Mesendoderm (in vitro differentiated cells): ENCODE measurements at places on chromosomes 2 and 18.
A peak's percentile ranks its signal among the peaks of the same experiment; 100 is the strongest.

GRCh38 chr2:54962511-54962910 is 87.7 kb downstream of the RTN4 start:
- no peak overlapping the region for H3K27ac ChIP-seq
- H3K4me1 ChIP-seq = peaks cover 6% of the 10 kb centered on the region
- no peak overlapping the region for H3K4me3 ChIP-seq
- H3K27me3 ChIP-seq = no peaks in the 10 kb centered on the region

DNA sequence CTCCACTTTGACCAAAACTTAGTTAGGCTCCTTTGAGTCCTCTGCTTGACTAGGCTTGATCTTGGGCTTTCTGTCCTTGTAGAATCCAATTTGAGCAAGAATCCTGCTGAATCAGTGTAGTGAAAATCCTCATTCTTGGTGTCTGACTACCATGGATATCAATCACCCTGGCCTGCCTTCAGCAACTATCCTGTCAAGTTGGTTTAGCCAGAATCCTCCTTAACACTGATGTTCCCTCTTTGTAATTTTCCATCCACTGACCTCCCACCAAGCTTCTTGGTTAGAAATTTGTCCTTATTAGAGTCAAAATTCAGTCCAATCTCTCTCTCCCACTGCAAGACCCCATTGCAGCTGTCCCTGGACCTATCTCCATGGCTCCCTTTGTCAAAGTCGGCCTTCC is 494 bp upstream of the RBM45 start:
- H3K27me3 ChIP-seq = no peaks in the 10 kb centered on the region
- no peak overlapping the region for H3K4me3 ChIP-seq
- H3K36me3 ChIP-seq = no peaks in the 10 kb centered on the region
- DNase-seq = no peak
- no peaks in the 10 kb centered on the region for H3K4me1 ChIP-seq
- H3K27ac ChIP-seq = no peak overlapping the region

DNA sequence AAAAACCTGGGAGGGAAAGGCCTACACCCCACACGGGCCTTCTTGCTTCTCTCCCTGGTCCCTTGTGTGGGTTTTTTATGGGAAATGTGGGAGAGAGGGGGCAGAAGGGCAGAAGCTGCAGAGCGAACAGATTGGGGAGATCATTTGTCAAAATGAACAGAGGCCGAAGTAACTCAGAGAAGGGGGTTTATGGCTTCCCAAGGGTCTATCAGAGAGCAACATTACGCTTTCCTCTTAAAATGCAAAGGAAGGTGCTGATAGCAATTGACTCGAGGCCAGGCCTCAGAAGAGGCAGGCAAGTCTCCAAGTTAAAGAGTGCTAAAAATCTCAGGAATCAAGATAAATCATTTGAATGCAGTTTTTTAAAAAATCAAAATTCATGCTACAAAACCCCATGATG is 101.5 kb downstream of the SGPP2 start:
- DNase-seq = no peak
- H3K4me1 ChIP-seq = no peaks in the 10 kb centered on the region
- no peak overlapping the region for H3K27ac ChIP-seq
- H3K4me3 ChIP-seq = no peak overlapping the region
- H3K36me3 ChIP-seq = no peaks in the 10 kb centered on the region

- no peaks in the 10 kb centered on the region for H3K27me3 ChIP-seq
- no peak overlapping the region for H3K4me3 ChIP-seq
- H3K4me1 ChIP-seq = no peaks in the 10 kb centered on the region
Measured at GRCh38 chr2:196565106-196565765, 74.3 kb upstream of the CCDC150 start.

DNA sequence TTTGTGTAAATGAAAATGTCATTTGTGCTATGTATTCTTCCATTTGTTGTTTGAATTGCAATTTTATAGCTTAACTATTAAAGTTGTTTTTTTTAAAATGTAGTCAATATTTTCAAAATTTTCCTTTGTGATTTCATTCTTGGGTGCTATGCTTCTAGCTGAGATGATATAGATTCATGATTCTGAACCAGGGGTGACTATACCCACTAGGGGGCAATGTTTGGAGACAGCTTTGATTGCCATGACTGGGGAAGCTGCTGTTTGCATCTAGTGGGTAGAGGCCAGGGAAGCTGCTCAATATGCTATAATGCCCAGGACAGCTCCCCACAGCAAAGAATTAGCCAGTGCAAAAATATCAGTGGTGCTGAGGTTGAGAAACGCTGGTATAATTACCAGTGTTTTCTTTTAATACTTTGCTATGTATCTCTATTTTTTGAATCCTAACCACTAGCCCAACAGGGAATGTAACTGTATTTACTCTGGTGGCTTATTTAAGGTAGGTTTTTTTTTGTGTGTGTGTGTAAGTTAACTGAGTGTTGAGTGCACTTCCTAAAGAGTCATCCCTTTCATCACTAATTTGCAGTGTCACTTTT is 99.7 kb downstream of the MEP1B start:
- H3K27ac ChIP-seq = no peak overlapping the region
- DNase-seq = peak; percentile 82
- no peaks in the 10 kb centered on the region for H3K4me1 ChIP-seq
- peaks cover 1% of the 10 kb centered on the region for H3K36me3 ChIP-seq
- H3K27me3 ChIP-seq = no peaks in the 10 kb centered on the region
- no peak overlapping the region for H3K4me3 ChIP-seq

DNA sequence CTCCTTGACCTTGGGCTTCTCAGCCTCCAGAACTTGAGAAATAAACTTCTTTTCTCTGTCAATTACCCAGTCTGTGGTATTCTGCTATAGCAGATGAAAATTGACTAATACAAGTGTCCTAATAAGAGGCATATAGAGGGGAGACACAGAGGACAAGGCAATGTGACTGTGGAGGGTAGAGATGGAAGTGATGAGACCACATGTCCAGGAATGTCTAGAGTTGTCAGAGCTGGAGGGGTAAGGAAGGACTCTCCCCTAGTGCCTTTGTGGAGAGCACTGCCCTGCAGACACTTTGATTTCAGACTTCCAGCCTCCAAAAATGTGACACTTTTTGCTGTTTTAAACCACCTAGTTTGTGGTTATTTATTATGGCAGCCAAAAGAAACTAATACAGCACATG is 74.4 kb downstream of the ACKR3 start:
- H3K27me3 ChIP-seq = no peaks in the 10 kb centered on the region
- H3K4me1 ChIP-seq = no peaks in the 10 kb centered on the region
- no peak overlapping the region for H3K4me3 ChIP-seq
- no peaks in the 10 kb centered on the region for H3K36me3 ChIP-seq
- DNase-seq = no peak

DNA sequence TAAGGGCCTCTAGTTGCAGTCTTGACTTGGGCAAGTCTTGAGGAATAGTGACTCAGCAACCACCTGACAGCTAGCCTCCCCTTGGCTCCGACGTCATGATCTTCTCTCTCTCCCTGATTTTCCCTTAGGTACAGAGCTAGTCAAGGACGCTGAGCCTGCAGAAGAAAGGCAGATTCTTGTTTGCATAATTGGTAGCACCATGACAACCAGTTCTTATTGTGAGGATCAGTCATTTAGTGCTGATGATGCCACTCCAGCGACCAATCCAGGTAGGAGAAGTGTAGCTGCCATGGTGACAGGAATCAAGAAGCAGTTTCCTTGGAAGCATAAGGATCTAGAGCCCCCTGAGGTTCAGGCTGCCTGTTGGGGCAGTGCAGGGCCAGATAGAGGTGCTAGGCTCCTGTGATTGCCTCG is 2.8 kb upstream of the RESP18 start:
- peaks cover 15% of the 10 kb centered on the region for H3K27me3 ChIP-seq
- no peak overlapping the region for H3K27ac ChIP-seq
- DNase-seq = peak; percentile 83

- H3K27me3 ChIP-seq = no peaks in the 10 kb centered on the region
- H3K36me3 ChIP-seq = no peaks in the 10 kb centered on the region
- no peak overlapping the region for H3K4me3 ChIP-seq
- H3K4me1 ChIP-seq = peaks cover 6% of the 10 kb centered on the region
Measured at GRCh38 chr2:113174376-113174750, 592 bp downstream of the PSD4 start.

GRCh38 chr2:203948733-203949132 is 12.2 kb downstream of the ICOS start:
- H3K4me3 ChIP-seq = no peak overlapping the region
- no peak overlapping the region for H3K27ac ChIP-seq
- no peaks in the 10 kb centered on the region for H3K27me3 ChIP-seq
- no peaks in the 10 kb centered on the region for H3K36me3 ChIP-seq
- no peaks in the 10 kb centered on the region for H3K4me1 ChIP-seq
- DNase-seq = no peak

DNA sequence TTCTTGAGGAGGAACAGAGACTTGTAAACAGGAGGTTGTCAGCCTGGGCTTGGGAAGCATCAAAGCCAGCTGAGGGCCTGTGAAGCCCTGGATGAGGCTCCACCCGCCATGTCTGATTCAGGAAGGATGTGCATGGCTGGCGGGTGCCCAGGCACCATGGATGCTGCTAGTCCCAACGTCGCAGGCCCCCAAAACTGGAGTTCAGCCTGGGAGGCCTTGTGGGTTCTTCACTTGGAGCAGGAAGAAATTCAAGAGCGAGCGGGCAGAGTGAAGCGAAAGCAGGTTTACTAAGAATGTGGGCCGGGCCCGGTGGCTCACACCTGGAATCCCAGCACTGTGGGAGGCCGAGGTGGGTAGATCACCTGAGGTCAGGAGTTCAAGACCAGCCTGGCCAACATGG is 12.1 kb upstream of the PXDN start:
- no peak for DNase-seq
- H3K27me3 ChIP-seq = no peaks in the 10 kb centered on the region

- no peaks in the 10 kb centered on the region for H3K36me3 ChIP-seq
- DNase-seq = peak; percentile 92
- no peak overlapping the region for H3K27ac ChIP-seq
- no peaks in the 10 kb centered on the region for H3K27me3 ChIP-seq
- no peak overlapping the region for H3K4me3 ChIP-seq
Measured at GRCh38 chr2:119126650-119127049, 31.9 kb downstream of the C1QL2 start.

GRCh38 chr18:68796936-68797690 is 767 bp upstream of the CCDC102B start:
- no peak overlapping the region for H3K4me3 ChIP-seq
- H3K27ac ChIP-seq = no peak overlapping the region
- no peaks in the 10 kb centered on the region for H3K27me3 ChIP-seq
- H3K4me1 ChIP-seq = no peaks in the 10 kb centered on the region
- peak; percentile 41 for DNase-seq

- no peak overlapping the region for H3K4me3 ChIP-seq
- H3K27ac ChIP-seq = no peak overlapping the region
- H3K36me3 ChIP-seq = no peaks in the 10 kb centered on the region
- no peaks in the 10 kb centered on the region for H3K27me3 ChIP-seq
- DNase-seq = no peak
- H3K4me1 ChIP-seq = no peaks in the 10 kb centered on the region
Measured at GRCh38 chr18:67621049-67621713, 104.7 kb upstream of the DSEL start.

- H3K27ac ChIP-seq = no peak overlapping the region
- H3K27me3 ChIP-seq = no peaks in the 10 kb centered on the region
- no peaks in the 10 kb centered on the region for H3K4me1 ChIP-seq
- no peaks in the 10 kb centered on the region for H3K36me3 ChIP-seq
Measured at GRCh38 chr18:34972765-34973414, 68.3 kb upstream of the MAPRE2 start.

GRCh38 chr2:241808721-241809382 is at the start of gene NEU4:
Gene NEU4, plus strand, starts transcription at chr2:241809193. Its CDS starts 5,292 bp downstream, at chr2:241814485.
- H3K27ac ChIP-seq = peak within 1 kb of the TSS; percentile 1
- H3K27me3 ChIP-seq = no peaks in the 10 kb centered on the region
- no peak within 1 kb of the TSS for H3K4me3 ChIP-seq
- peaks cover 6% of the 10 kb centered on the region for H3K4me1 ChIP-seq
- DNase-seq = peak; percentile 46
- H3K36me3 ChIP-seq = no peaks in the 10 kb centered on the region

- no peak overlapping the region for H3K4me3 ChIP-seq
- no peak for DNase-seq
- H3K36me3 ChIP-seq = no peaks in the 10 kb centered on the region
- H3K4me1 ChIP-seq = no peaks in the 10 kb centered on the region
- H3K27ac ChIP-seq = no peak overlapping the region
- H3K27me3 ChIP-seq = no peaks in the 10 kb centered on the region
Measured at GRCh38 chr2:240881913-240882312, 13.3 kb downstream of the AGXT start.

DNA sequence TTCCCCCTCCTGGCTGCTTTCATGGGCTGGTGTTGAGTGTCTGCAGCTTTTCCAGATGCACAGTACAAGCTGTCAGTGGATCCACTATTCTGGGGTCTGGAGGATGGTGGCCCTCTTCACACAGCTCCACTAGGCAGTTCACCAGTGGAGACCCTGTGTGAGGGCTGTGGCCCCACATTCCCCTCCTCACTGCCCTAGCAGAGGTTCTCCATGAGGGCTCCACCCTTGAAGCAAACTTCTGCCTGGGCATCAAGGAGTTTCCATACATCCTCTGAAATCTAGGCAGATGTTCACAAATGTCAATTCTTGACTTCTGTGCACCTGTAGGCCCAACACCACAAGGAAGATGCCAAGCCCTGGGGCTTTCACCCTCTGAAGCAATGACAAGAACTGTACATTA is 1386.2 kb upstream of the ACVR2A start:
- H3K4me3 ChIP-seq = no peak overlapping the region
- H3K27me3 ChIP-seq = no peaks in the 10 kb centered on the region
- no peak for DNase-seq
- no peaks in the 10 kb centered on the region for H3K36me3 ChIP-seq
- H3K4me1 ChIP-seq = no peaks in the 10 kb centered on the region

DNA sequence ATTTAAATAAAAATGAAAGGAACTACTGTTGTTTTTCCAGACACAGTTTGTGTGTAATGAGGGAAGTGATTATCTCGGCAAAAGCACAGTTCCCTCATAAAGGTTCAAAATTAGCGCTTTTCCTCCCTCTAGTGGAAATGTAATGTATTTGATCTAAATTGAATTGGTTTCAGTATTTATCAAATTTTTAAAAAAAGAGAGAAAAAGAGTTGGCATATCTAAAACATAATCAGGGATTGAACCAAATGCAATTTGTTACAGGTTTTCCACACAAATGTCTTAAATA is 37.5 kb downstream of the CMPK2 start:
- H3K36me3 ChIP-seq = no peaks in the 10 kb centered on the region
- H3K4me3 ChIP-seq = no peak overlapping the region
- peak; percentile 47 for DNase-seq
- H3K27me3 ChIP-seq = no peaks in the 10 kb centered on the region
- no peak overlapping the region for H3K27ac ChIP-seq

DNA sequence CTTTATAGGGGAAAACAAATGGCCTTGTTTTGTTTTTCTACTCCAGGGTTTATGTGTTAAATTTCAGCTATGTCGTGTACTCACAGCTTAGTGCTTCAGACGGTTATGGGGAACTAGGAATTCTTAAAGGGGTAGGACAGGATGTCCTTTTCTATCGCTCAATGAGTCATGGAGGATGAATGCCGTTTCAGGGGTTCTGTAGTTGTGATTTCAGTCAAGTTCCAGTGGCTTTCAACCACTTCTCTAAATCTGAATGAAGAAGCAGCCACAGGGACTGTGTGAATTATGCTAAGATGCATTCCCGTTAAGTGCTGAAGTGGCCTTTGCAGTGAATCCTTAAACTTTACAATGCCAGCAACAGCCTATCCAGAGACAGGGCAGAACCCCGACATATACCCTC is 1231.7 kb upstream of the ZEB2 start:
- peak overlapping the region; percentile 26 for H3K27ac ChIP-seq
- no peaks in the 10 kb centered on the region for H3K27me3 ChIP-seq
- peaks cover 6% of the 10 kb centered on the region for H3K4me1 ChIP-seq
- H3K36me3 ChIP-seq = no peaks in the 10 kb centered on the region
- DNase-seq = peak; percentile 87
- H3K4me3 ChIP-seq = no peak overlapping the region

GRCh38 chr2:124668161-124668560 is 643.1 kb downstream of the CNTNAP5 start:
- no peaks in the 10 kb centered on the region for H3K4me1 ChIP-seq
- no peaks in the 10 kb centered on the region for H3K27me3 ChIP-seq
- DNase-seq = no peak
- no peak overlapping the region for H3K27ac ChIP-seq
- H3K36me3 ChIP-seq = no peaks in the 10 kb centered on the region
